ENCODE measurements at places on chromosomes 3 and 15.

DNA sequence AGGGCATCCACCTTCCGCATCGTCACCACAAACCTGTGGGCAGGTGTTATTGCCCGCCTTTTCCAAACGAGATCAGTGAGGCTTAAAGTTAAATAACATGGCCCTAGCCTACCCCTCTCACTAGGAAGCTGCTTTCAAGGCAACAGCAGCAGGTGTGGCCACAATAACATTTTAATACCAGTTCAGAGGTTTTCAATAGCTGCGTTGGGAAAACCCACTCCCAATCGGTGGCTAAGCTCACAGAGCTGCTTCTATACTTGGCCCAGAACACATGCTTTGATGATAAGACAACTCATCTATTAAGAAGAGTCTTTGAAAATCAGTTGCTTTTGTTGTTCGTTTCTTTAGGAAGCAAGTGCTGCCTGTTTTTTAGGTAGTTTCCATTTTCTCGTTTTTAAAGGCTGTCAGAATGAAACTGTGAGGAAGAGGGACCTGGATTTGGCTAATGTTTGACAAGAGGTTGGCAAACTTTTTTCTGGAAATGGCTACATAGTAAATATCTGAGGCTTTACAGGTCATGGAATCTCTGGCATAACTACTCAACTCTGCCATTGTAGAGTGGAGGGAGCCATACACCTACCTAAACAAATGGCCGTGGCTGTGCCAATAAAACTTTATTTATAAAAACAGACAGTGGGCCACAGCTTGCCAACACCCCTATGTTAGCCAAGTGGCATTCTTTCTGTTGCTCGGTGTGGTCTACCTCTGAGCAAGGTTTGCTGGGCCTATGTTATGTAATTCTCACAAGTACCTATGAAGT, 179.6 kb downstream of the FEZF2 start:
- no peak for DNase-seq

GRCh38 chr15:83324799-83325198, 40.3 kb upstream of the BNC1 start:
- DNase-seq = no peak

DNA sequence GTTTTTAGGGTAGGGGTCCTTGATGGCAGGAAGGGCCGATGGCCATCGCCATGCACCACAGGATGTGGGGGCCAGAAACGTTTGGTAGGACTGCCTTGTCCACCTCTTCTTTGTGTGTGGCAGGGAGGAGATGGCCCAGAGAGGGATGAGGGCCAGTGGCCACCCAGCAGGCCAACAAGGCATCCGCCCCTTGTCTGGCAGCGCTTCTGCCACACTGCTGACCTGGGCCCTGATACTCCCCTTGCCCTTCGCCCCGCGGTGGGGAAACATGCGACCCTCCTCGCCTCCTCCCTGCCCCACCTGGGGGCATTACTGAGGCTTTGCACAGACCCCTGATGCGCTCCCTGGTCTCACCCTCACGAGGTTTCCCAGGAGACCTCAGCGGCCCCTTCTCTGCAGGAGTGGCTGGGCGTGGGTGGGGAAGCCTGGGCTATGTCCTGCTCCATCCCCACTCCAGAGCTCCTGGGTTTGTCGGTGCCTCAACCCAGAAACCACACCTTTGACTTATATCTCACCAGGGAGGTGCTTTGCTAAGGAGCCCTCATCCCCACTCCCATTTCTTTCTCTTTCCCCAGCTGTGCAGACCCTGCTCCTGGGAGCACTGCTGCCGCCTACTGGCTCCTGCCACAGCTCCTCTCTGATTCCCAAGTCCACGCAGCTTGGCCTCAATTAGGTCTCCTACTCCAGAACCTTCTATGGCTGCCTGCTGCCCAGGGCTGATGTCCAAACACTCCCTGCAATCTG, 38.7 kb downstream of the FEM1B start:
- no peak for DNase-seq

DNA sequence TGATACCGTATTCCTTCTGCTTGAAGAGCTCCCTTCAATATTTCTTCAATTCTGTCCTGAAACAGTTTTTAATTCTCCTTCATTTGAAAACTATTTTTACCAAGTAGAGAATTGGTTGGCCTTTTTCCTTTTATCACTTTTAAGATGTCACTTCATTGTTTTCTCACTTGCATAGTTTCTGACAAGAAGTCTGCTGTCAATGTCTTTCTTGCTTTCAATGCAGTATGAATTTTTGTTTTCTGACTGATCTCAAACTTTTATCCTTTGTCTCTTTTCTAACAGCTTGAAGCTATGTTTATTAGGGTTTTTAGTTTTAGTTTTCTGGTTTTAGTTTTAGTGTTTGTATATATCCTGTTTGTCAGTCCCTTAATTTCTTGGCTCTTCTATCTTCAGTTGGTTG, 364.8 kb upstream of the TPRG1 start:
- no peak for DNase-seq

- no peak for DNase-seq
Measured at GRCh38 chr3:29318251-29318650, 37.4 kb downstream of the RBMS3 start.

GRCh38 chr15:81869161-81869954, 176.5 kb downstream of the MEX3B start:
- DNase-seq = no peak

- DNase-seq = no peak
Measured at GRCh38 chr3:196962108-196962929, 6.3 kb downstream of the PIGZ start.

DNA sequence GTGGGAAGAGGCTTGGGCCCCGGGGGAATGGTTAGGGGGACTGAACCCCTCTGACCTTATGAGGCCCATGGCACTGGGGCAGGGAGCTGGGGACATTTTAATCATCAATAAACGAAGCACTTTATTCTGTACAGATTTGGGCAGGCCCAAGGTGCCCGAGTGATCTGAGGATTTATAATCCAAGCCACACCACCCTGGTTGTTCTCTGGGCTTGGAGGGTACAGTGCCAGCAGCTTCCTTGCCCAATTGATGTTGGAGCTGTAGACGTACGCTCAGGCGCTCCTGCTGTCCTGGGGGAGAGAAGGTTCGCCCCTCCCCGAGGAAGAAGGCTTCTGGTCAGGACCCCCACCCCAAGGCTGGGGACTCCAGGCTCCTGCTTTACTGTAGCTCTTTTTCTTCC, 12.5 kb downstream of the ZBTB47 start:
- DNase-seq = no peak

Measured in stimulated activated CD8-positive, alpha-beta memory T cell treated with anti-CD3 and anti-CD28 coated beads, Interleukin-4, amount 100 ng/mL, for 1 hour (primary cell).